Activated CD8-positive, alpha-beta memory T cell treated with anti-CD3 and anti-CD28 coated beads for 4 hours (primary cell): ENCODE measurements at places on chromosomes 1 and 21.

GRCh38 chr21:41834252-41834925 is 44.8 kb downstream of the PRDM15 start:
- no peak for DNase-seq

GRCh38 chr1:210828996-210829596 is 304.9 kb downstream of the KCNH1 start:
- no peak for DNase-seq

DNA sequence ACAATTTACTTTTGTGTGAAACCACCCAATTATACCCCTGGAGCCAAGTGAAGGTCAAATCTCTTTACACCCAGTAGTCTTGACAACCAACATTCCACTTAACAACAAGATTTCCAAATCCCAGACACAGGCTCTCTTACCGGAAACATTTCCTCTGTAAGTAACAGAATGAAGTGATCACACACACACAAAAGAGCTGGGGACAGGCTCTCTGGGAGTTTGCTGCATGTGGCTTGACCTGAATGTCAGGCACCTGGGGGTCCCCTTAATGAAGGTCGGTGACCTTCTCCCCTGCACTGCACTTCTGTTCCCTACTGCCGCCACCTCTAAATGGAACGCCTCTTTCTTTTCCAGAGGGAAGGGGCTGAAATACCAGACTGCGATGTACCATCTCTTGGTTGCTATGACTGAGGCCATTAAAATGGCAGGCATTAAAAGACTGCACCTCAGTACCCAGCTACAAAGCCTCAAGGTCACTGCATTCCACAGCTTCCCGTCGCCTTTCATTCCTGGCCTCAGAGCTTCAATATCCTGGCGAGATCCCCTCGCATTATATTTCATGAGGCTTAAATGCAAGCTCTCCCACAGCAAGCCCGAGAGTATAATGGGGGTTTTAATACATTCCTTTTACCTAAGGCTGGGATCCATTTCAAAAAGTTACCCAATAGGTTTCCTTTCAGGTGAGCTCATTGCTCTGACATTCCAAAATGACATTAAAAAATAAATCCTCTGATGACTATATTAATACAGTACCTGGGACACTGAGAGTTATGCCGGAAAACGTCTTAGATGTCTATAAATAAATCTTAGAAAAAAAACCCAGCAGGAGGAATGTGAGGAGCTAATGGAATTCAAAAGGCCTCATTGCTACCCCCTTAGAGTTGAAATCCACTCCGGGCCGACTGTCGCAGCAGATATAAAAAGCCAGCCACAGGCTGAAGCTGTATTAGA is 90.9 kb upstream of the DIRAS3 start:
- no peak for DNase-seq

DNA sequence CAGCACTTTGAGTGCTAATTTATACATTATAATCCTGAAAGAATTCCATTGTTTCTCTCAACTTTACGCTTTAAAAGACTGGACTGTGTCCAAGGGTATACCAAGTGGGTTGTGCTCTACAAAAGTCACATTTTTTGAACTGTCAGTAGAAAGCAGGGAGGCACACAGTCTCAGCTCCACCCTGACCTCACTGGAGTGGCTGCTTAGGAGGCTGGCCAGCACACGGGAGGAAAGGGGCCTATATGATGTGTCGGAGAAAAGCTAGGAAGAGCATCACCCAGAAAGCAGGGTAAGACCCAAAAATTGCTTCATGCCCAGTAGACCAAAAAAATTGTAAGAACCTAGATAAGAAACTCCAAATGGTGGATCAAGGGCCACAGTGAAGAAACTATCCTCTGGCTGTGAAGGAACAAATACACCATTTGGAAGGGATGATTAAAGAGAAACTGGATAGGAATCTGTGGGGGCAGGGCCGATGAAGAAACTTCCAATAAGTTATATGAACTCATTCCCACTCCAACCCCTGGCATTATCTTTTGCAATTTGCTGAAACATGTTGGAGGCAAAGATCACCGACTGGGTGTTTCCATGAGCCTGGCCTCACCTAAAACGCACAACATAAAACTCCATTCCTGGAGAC is 1.9 kb downstream of the S100A10 start:
- no peak for DNase-seq

DNA sequence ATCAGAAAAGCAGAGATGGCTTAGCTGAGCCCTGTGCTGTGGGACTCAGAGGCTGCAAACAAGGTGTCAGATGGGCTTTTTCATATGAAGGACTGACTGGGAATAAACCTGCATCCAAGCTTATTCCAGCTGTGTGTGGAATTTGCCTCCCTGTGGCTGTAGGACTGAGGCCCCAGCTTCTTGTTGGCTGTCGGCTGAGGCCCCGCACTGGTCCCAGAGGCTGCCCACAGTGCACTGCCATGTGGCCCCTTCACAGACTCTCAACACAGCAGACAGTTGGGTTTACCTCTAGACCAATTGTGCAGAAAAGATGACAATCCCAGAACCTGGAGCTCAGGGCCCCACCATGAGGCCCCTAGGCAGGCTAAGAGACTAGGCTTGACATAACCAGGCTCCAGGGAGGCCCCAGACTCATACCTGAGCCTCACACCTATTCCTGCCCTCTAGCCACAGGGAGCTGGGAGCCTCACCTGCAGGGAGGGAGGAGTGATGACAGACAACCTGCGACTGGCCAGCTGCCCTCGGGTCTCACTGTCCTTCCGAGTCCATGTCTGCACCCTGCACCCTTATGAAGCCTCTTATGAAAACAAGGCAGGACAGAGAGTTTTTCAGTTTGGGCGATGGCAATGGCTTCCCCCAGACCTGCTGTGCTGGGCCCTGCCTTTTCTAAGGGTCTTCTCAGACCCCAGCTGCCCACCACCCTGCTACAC is 615.5 kb downstream of the NPHP4 start:
- DNase-seq: no peak

DNA sequence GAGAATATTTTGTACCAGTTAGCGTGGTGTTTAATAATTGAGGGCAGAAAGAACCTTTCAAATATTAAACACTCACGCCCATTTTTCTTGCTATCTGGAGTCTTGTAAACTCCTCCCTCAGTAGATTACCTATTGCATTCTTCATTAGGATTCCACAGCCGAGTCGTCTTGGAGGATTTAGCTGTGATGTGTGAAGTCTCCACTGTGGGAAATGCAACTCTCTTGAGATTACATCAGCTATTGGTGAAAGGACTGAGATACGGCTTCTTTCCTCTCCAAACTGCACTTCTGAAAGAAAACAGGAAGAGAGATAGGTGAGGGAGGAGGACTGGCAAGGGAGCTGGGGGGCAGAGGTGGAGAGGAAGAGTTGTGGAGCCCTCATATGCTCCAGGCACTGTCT is 36.1 kb downstream of the ACTA1 start:
- DNase-seq: no peak

- DNase-seq: no peak
These were observed 690.7 kb downstream of the NCAM2 start for GRCh38 chr21:21688889-21689288.

DNA sequence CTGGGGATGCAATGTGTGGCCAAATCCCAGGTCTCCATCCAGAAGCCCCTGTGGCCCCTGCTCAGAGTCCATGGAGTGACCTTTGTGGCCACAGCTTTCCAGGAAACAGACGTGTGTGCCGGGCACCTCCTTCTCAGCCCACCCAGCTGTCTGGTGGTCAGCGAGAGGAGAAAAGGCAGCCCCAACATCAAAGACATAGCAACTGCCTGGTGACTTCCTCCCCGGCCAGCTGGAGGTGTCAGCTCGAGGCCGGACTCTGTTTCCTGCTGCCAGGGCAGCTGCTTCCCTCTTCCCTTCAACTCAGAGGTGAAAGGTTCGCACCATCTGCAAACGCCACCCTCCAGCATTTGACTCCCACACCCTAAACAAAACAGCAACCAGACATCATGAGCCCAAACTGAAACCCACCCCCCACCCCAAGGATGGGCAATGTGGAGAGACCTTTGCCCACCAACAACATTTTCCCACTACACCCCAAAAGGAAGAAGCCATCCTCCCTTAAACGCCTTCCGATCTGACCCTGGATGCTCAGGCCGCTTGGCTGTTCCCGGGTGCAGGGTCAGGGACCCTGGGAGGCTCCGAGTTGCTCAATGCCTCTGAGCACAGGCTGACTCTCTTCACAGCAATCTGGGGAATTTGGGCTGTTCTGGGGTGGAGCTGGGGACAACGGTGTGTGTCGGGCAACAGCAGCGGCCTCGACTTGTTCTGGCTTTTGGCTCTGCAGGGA is 162.3 kb downstream of the PSMG1 start:
- no peak for DNase-seq

DNA sequence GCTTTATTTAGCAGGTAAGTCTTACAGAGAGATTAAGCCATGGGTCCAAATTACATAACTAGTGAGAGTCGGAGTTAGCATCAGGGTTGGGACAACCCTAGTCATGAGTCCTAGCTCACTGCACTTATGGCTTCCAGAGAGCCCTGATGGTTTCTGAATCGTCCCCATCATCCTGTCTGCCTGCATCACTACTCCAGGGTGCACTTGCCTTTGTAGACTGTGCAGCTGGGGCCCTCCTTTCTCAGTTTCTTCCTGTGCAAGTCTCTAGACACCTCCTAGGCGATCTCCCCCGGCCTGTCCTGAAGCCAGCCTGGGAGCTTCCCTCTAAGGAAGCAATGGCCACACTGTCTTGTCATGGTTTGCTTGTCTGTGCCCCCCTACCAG is 37.1 kb downstream of the KIAA0040 start:
- no peak for DNase-seq

DNA sequence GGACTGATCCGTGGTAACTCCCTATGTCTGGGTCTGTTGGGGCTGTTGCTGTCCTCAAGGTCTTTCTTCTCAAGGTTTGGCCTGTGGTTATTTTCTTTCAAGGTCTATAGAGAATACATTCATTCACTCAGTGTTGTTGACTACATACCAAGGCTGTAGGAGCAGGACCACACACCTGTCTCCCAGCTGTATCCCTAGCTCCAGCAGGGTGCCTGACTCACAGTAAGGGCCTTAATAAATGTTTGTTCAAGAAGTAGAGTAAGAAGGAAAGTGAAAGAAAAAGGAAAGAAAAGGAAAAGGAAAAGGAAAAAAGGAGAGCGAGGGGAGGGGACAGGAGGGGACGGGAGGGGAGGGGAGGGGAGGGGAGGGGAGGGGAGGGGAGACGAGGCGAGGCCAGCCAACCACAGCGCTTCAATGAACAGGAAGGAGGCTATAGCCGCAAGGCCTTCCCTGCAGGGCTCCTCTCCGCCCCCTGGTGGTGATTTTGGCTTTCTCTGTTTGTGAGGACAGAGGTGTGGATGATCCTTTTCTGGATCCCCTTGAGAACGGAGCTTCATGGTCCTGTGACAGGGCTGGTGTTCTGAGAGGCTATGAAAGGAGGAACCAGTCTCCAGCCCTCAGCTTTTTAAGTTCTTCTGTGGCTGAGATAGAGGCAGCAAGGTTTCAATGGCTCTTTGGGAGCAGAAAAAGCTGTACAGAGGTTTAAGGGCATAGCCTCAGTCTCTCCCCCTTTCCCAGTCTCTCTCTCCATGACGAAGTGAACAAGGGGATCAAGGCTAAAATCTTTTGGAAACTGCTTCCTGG is 30.6 kb upstream of the LCE5A start:
- peak; percentile 32 for DNase-seq

DNA sequence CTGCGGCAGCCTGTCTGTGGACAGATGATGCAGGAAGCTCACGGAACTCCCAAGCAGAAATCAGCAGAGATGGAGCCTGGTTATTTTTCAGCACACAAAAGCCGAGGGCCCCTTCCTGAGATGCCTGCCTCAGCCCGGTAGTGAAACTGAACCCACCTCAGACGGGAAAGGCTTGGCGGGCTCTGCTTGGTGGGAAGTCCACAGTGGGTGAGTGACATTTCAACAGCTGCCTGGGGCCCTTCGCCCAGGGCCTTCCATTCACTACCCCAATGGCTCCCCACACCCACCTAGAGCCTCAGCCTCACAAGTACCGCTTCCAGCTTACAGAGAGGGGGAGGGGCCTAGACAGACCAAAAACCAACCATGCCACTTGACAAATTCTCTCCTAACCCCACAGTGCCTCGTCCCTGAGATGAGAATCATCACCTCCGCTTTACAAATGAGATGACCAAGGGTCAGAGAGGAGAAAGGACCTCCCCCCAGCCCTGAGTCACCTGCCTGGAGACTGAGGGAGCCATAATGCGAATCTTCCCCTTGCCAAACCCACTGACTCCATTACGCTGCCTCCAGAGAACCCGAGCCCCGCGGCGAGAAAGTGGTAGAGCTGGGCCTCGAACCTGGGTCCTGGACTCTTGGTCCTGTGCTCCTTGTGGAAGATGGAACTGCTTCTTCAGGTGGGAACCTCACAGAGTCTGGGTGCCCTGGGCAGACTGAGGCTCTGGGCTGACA is 3.4 kb upstream of the ECE1 start:
- DNase-seq: peak; percentile 42

GRCh38 chr21:36783612-36784374 is 84.9 kb downstream of the SIM2 start:
- DNase-seq: no peak

- DNase-seq: no peak
These were observed 6.6 kb downstream of the SELP start for GRCh38 chr1:169623132-169623926.

GRCh38 chr1:62288224-62288623 is 31.0 kb downstream of the KANK4 start:
- no peak for DNase-seq

DNA sequence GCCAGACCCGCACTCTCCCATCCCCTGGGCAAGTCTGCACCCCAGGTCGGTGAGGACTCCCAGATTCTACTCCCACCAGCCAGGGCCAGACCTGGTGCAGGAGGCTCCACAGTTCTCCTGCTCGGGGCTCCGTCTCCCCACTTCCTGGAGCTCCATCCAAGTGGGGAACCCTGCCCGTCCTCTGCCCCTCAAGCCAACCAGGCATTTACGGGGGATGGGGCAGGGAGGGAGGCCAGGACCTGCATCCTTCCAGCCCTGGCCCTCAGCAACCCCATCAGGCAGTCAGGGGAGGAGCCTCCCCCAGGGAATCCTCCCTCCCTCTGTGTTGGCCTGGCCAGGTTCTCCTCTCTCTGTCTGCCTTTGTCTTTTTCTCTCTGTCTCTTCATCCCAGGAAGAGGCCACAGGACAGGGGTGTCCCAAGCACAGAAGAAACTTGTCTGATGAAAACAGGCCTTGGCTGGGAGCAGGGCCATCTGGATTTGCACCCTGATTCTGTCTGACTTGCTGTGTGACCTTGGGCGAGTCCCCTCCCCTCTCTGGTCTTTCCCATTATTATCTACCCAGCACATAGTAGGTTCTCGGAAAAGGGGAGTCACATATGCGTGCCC is 18.5 kb upstream of the EPHA2 start:
- no peak for DNase-seq

DNA sequence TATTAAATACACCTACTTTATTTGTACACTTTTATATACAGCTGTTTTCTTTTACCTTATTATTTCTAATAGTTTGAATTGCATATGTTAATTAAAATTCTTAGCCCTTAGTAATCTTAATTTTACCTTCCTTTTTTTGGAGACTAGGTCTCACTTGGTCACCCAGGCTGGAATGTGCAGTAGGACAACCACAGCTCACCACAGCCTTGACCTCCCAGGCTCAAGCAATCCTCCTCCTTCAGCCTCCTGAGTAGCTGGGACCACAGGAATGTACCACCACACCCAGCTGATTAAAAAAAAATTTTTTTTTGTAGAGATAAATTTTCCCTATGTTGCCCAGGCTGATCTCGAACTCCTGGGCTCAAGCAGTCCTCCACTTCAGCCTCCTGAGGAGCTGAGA is 15.0 kb upstream of the SDC3 start:
- no peak for DNase-seq

- no peak for DNase-seq
These were observed 210.7 kb upstream of the EDN2 start for GRCh38 chr1:41695118-41695745.

- no peak for DNase-seq
These were observed 153.5 kb downstream of the RERE start for GRCh38 chr1:8663915-8664329.
